Activated CD4-positive, alpha-beta memory T cell treated with anti-CD3 and anti-CD28 coated beads for 36 hours (primary cell): ENCODE measurements at places on chromosomes 2 and 18. TPM values are rescaled to one million over a fixed set of nuclear protein-coding genes. Genes with fewer than 3 reads are reported as not detected.

Gene LOXHD1
- total RNA-seq, result not detected

Gene DYNAP
- not detected for total RNA-seq

DNA sequence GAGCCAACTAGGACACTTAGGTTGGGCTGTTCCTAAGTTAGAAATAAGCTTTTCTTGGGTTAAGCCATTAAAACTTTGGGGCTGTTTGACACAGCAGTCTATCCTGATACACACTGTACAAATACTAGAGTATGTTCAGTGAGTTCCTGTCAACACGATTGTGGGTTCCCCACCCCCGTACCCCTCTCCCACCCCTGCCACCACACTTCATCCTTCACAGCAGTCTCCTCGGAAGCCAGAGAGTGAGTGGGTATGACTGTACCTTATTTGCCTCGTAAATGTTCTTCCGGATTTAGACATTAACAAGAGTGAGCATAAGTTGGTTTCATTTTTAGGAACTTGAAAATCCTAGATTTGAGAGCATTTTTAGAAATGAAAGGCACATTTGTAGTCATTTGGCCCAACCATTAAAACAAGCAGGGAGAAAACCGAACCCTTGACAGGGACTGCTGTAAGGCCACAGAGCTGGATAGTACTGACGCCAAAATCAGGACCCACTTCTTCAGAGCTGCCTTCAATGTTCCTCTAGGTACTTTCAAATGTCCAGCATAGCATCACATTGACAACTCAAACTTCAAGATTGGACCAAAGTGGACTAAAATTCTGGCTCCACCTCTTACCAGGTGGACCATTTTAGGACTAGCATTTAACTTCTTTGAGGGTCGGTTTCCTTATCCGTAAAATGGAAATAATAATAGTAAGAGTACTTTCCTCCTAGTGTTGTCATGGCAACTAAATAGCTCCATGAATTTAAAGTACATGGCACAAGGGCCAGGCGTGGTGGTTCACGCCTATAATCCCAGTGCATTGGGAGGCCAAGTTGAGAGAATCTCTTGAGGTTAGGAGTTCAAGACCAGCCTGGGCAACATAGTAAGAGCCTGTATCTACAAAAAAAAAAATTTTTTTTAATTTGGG lies 166.3 kb upstream of the SERTAD2 start:
- peak; percentile 83 for DNase-seq

Gene UGT1A3
- not detected for total RNA-seq

- DNase-seq, result no peak
Measured at GRCh38 chr2:15160201-15160991, 400.7 kb downstream of the NBAS start.

DNA sequence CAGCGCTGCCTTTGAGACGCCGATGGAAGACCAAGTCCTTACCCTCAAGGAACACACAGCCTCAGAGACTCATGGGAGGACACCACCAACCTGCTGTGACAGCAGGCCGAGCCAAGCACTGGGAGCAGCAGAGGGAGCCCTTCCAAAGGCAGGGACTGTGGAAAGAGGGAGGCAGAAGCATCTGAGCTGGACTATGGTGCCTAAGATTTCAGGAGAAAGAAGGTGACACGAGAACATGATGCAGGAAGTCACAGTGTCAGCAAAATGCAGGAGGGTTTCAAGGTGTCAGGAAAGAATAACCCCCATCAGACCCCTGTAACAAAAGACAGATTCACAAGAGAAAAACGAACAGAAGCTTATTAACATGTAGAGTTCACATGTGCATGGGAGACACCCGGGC lies 24.2 kb upstream of the COX7A2L start:
- DNase-seq, result no peak

Gene SCN1A
- total RNA-seq, result not detected

Gene TMEM198
- 2.6 TPM for total RNA-seq

DNA sequence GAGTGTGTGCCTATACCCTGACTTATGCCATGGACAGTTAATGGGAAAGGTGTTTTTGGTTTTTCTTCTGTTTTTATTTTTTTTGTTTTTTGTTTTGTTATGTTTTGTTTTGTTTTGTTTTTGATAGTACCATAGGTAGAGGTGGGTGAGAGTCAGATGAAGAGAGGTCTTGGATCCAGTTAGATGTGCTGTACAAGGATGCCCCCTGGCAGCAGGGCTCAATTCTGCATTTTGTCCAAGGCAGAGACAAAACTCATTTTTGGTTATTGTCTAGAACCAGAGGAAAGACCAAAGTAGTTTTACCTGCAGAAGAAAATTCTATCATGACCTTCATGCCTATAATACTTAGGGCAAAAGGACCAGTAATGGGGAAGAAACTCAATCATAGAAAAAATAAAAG lies 48.5 kb downstream of the SLC5A7 start:
- DNase-seq, result no peak

Gene SPC25
- total RNA-seq, result 47.1 TPM

Gene SCN2A
- not detected for total RNA-seq

GRCh38 chr2:11754700-11755015 lies 8.2 kb downstream of the LPIN1 start:
- DNase-seq, result no peak

DNA sequence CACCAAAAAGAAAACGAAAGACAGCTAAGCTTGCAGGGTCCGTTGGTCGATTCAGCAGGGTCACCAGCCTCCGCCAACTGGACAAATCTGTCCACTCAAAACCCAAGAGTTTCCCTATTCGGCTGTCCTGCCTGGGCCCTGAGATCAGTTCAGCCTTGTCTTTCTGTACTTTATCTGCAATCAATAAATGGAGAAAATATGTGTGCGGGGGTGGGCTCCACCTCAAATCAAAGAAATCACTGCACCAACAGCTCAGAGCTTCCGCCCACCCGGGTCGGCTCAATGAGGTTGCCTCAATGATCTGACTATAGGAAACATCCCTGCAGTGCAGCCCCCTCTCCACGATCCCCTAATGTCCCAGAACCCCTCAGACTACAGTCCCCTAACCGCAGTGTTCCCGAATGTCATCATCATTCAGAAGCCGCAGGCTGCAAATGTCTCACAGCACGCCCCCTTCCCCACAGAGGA lies 447 bp downstream of the GGCX start:
- DNase-seq, result no peak

GRCh38 chr2:119264781-119265692 lies 41.4 kb downstream of the STEAP3 start:
- DNase-seq, result peak; percentile 44

Gene IWS1
- total RNA-seq, result 57.0 TPM

Gene SNED1
- total RNA-seq, result 3.8 TPM

DNA sequence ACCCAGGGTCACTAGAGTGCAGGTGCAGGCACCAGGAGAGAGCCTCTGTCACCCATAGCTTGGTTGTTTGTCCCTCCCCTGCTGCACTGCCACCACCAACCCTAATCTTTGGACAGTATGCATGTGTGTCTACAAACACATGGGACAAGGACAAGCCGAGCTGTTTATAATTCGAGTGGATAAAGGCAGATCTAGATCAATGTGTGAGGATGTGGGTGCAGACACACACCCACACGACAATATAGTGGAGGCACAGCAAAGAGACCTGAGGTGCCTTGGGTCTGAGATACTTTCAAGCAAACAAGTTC lies 199.2 kb downstream of the TNS1 start:
- DNase-seq, result no peak

Gene LRRC30
- total RNA-seq, result not detected

- DNase-seq, result no peak
Measured at GRCh38 chr2:180728928-180729559, 251.4 kb upstream of the UBE2E3 start.

DNA sequence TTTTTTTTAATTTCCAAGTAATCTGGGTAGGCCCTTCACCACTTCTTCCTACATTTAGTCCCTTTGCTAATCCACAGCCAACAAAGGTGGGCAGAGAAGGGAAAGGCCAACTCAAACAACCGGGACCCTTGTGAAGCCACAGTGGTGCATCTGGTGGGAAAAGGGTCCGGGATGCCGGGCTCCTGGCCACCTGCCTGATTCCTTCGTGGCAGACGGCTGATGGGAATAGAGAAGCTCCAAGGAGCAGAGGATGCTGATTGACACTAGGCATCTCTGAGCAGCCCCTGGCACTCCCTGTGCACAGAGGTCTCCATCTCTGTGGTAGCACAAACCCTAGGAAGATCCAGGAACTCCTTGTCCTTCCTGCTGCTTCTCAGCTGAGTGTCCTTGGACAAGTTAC lies 37.0 kb downstream of the POLR1A start:
- no peak for DNase-seq

Gene MC2R
- total RNA-seq, result not detected

DNA sequence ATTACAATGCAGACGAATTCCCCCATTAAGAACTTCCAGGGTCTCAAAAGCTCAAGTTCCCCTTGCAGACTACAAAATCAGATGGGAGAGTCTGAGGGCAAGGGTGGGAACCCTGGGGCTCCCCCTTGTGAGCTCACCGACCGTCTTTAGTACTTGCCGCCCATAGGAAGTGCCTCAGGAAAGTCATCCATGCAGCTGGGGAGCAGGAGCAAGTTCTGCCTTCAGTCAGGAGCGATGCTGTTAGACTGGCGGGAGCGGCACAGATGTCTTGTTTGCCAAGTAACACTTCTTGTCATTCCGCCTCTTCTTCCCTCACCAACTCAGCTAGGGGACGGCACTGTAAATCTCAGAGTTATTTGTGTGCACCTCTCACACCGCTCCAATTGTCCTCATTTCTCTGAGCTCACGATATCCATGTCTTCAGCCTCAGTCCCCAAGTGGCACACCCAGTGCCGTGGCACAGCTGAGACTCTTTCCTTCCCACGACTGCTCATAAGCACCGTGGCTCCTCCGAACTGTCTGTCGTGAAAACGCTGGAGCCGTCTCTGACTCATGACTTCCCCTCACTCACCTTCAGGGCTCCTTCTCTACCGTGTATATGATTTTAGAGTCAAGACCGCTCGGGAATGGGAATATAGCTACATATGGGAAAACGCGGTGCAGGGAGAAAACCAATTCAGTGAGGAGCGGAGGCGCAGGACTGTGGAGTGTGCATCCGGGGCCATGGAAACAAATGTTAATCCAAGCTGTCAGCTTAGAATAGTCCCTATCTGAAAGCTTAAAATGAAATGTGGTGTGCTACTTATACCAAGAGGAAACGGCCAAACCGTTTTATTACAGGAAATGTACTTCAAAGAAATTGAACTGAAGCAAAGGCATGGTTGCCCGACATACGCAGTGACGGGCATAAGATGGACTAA lies 34.0 kb downstream of the UXS1 start:
- DNase-seq, result peak; percentile 79

Gene C1QL2
- total RNA-seq, result not detected

DNA sequence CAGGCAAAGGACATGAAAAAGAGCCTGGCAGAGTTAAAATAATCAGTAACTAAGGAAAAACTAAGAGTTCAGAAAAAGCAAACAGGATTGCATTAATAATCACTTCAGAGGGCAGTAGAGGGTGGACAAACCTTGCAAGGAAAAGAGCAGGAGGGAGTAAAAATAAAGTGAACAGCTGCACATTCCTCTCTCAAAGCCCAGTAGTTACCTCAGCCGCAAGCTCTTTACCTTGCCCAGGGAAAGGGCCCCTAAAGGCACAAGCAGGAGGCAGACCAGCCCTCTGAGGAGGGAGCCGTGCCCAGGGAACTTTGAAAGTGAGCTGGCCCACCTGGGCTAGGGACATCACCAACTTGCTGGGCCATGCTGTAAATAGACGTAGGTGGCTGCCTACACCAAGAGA lies 196.9 kb downstream of the C1D start:
- no peak for DNase-seq

DNA sequence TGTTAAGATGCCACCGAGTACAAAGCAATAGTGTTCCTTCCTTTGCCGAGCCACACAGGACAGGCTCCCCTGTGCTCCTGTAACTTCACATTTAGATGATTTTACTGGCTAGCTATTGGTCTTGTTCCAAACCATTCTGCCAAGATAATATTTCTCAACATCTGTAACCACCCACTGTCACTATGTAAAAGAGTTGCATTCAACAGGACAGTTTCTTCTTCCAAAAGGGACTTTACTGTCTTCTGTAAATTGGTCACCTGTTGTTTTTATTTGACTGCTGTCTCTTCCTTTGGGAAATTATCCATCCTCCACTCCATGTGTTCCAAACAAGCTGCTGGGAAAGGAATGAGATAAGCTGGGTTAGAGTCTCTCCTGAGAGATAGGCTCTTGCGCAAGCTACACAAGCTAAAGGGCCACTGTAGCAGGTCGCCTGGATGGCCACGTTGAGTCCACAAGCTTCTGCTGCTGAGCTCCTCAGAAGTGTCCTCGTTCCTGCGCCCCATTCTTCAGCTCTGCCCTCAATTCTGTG lies 14.4 kb upstream of the BZW1 start:
- no peak for DNase-seq

DNA sequence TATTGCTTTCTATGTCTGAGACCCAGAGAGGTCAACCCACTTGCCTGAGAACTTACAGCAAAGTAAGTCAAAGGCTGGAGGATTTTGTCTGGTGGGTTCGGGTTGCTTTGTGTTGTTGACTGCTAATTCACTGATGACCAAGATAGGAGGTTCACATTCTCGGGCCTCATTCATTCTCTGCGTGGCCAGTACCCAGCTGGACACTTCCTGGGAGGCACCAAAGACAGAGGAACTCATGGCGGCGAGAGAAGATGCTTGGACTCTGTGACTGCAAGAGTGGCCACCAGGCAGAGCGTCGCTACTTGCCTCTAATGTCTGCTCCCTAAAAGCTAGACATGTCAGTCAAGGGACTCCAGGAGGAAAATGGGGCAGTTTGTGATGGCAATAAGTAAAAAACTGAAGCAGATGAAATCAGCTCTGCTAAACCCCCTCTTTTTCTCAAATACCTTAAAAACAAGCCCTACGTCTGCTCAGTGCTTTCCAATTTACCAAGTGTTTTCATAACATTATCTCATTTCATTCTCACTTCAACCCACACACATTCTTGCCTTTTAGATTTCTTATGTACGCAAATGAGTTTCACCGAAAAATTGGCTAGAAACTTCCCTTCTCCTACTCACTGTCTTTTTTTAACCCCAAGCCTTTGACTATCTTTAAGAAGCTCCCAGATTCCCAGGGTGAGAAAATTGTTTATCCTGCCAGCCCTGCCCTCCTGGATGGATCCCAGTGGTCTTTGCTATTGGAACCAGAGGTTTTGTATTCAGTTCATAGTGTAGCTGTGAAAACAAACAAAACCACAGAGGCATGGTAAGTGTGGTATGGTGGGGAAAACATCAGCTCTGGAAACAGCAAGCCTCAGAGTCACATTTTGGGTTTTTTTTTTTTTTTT lies 4.9 kb upstream of the LBH start:
- peak; percentile 43 for DNase-seq

Gene UGT1A4
- total RNA-seq, result not detected

Gene NR4A2
- 10.0 TPM for total RNA-seq

Gene TMEM17
- total RNA-seq, result not detected

Gene SPOPL
- total RNA-seq, result 12.3 TPM

GRCh38 chr18:47120428-47120827 lies 29.9 kb downstream of the HDHD2 start:
- peak; percentile 37 for DNase-seq

DNA sequence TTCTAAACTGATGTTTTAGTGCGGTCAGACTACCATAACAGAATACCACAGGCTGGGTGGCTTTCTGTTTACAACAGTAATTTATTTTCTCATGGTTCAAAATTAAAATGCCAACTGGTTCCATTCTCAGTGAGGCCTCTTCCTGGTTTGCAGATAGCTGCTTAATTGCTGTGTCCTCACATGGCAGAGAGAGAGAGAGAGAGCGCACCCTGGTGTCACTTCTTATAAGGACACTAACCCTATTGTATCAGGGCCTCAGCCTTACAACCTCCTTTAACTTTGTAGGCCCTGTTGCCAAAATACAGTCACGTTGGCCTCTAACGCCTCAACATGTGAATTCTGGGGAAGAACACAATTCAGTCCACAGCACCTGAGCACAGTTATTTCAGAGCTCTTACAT lies 37.5 kb upstream of the ZNF385B start:
- DNase-seq, result peak; percentile 19

GRCh38 chr18:62809900-62810299 lies 94.6 kb downstream of the PHLPP1 start:
- no peak for DNase-seq

Gene TXNDC2
- total RNA-seq, result not detected
